ENCODE measurements at places on chromosomes 2 and 18.

DNA sequence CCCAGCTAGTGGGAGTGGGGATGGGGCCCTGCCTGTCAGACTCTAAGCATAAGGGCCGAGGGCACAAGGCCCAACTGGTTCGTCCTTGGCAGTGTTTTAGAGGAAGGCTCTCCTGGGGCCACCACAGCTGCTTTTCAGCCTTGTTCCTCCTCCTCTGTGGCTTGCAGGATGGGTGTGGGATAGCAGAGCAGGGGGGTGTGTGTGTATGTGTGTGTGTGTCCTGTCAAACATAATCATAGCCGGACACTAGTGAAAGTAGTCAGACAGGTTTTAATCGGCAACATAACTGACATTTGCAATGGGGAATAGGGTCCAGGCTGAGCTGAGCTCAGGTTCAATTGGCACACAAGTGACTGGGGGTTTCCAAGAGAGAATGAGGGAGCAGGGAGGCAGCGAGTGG, 114.2 kb downstream of the SEPTIN10 start:
- no peak for DNase-seq

DNA sequence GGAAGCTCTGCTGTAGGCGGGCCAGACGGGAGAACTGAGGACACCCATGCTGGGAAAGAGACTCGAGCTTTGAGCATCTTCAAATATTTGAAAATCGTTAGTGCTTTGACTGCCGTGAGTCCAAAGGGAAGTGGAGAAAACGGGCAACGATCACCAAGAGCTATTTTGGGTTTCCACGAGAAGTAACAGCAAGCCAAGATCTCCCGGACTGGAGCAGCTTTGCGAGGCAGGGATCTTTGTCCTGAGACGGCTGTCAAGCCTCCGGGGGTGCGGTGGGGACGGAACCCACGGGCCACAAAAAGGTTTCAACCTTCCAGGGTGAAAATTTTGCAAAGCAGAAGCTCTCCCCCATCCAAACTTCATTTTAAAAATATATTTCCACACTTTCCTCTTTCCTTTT, 195.8 kb downstream of the NDUFA10 start:
- no peak for DNase-seq

GRCh38 chr2:233248999-233249398, 2.5 kb upstream of the ATG16L1 start:
- DNase-seq = no peak

- no peak for DNase-seq
Observed at GRCh38 chr2:159562248-159562647, 54.1 kb downstream of the BAZ2B start.

GRCh38 chr2:18336975-18337374, 223.5 kb downstream of the RDH14 start:
- DNase-seq = no peak

DNA sequence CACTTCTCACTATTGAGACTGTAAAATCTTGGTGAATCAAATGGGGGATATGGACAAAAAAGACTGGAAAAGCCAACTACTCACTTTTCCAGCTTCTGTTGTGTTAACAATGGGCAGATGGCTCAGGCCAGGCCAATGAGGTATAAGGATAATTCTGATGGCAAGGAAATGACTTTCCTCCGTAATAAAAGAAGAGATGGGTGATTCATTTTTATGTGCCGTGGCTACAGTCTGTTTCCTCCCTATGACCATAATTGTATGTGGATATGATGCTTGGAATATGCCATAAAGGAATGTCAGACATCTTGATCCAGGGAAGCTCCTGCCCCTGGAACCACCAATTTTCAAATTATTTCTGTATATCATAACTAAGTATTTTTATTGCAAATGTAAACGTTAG, 406.8 kb downstream of the CCDC85A start:
- no peak for DNase-seq

DNA sequence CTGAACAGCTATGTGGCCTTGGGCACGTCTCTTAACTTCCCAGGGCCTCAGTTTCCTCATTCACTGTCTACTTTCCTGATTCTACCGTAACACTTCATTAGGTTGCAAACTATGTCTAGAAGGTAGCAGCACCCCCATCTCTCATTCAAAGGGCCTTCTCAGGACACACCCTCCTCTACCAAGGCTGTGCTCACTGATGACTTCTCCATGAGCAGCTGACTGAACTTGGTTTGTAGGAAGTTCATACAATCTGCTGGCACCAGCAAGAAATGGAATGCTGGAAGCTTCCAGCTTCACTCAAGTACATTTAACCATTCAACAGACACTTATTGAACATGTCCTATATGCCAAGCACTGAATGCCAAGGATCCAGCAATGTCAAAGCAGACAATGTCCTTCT, 250.8 kb upstream of the CTAGE1 start:
- DNase-seq = no peak

GRCh38 chr2:168671932-168672331, 130.5 kb upstream of the NOSTRIN start:
- no peak for DNase-seq

DNA sequence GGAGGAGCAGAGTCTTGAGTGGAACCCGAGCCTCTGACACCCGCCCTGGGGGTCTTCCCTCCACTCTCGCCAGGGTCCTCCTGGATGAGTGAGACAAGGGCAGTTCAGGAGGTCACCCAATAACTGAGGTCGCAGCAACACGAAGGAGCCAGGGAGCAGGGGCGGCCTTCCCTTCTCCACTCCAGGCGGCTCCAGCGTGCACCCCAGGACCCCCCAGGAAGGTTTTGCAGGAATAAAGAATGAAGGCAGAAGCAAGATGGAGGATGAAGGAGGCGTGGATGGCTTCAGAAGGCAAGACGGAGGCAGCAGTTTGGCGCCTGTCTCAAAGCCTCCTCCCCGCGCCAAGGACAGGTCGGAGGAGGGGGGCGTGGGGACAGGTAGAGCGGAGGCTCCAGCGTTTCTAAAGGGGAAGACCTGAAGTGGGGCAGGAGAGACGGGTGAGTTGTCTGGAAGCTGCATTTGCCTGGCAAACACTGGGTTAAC, 579 bp upstream of the ITM2C start:
- no peak for DNase-seq

- no peak for DNase-seq
Observed at GRCh38 chr2:238614376-238614775, 187.6 kb downstream of the ASB1 start.

DNA sequence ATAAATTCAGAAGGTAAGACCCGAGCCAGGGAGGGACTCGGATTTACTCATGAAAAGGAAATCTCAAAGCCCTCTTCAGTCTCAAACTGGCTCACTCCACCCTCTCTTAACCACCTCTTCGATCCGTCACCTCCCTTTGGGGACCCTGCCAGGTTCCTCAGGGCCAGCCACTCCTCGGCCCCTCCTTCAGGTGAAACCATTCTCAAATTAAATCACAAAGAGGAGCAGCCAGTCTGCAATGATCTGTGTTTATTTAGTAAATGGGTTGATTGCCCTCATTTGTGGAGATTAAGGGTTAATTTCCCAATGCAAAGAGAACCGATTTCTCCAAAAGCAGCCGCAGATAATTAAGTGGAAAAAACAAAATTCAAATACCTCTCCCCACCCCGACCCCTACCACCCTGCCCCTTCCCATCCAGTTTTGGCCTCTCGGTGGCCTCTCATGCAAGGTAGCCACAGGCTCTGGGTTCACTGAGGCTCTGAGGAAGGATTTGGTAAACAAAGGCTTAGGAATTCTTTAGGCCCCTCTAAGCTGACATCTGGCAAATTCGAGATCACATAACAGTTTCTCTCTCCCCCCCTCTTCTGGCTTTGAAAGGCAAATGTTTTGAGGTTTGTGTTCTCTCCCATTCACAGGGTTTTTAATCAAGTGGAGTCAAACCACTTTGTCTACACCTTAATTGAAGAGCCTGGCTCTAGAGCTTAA, 10.3 kb upstream of the FZD7 start:
- DNase-seq = no peak

GRCh38 chr2:233342301-233342700, 12.0 kb upstream of the DGKD start:
- no peak for DNase-seq

DNA sequence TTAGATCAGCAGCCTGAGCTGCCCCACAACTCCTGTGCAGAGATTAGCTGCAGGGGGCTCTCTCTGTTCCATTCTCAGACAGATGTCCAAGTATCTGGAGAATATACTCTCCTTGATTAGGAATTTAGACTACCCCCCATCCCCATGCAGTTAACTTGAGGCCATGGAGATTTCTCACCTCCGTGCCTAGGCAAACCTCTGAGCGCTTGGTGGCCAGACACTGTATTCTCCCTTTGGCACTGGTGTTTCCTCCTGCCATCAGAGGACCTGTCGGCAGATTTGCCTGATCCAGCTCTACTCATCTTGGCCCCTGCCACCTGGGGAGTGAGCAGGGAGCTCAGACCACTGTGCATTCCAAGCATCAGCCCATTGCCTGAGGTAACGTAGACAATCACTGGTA, 48.3 kb downstream of the ZNF804A start:
- DNase-seq = no peak

- no peak for DNase-seq
Observed at GRCh38 chr2:209324281-209324680, 99.6 kb upstream of the MAP2 start.

DNA sequence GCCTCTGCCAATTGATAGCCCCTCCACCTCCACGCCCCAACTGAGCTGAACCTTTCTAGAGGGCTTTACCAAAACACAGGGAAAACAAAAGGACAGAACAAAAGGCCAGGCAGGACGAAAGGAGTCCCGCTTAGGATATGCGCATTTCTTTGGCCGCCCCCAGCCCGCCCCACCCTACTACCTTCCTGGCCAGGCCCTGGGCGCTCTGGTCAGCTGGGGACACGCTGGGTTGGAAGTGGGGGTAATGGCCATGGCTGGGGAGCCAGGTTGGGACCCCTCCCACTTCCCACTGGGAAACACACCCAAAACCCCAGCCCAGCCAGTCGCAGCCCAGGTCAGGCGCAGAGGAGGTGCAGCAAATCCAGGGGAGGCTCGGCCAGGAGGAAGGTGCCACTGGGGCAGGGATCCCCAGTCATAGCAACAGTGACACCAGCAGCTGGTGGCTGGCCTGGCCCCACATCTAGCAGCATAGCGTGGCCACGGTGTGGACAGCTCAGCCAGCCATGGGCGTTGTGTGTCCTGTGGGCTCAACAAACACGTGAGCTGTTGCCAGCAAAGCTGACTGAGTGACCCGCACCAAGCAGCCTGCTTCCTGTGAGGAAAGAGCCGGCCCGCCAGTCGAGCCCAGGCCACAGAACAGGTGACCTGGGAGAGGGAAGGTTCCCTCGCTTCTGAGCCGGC, 24.6 kb upstream of the B3GNT7 start:
- no peak for DNase-seq

GRCh38 chr2:237858294-237859081, 935 bp upstream of the RAMP1 start:
- peak; percentile 11 for DNase-seq

DNA sequence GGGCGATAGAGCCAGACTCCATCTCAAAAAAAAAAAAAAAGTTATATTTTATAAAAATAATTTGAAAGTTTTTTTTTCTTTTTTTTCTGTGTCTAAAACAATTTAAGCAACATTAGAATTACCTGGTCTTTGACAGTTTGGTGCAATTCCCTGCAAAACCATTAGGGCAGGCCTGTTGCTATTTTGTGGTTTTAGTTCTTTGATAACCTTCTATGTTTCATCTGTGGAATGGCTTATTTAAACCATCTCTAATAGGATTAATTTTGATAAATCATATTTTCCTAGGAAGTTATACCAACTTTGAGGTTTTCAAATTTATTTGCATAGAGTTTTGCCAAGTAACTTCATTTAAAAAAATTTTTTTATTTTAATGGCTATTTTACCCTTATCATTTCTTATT, 141.2 kb upstream of the TWIST2 start:
- DNase-seq = no peak

- DNase-seq = no peak
Observed at GRCh38 chr2:80111185-80111584, 193.4 kb downstream of the LRRTM1 start.

DNA sequence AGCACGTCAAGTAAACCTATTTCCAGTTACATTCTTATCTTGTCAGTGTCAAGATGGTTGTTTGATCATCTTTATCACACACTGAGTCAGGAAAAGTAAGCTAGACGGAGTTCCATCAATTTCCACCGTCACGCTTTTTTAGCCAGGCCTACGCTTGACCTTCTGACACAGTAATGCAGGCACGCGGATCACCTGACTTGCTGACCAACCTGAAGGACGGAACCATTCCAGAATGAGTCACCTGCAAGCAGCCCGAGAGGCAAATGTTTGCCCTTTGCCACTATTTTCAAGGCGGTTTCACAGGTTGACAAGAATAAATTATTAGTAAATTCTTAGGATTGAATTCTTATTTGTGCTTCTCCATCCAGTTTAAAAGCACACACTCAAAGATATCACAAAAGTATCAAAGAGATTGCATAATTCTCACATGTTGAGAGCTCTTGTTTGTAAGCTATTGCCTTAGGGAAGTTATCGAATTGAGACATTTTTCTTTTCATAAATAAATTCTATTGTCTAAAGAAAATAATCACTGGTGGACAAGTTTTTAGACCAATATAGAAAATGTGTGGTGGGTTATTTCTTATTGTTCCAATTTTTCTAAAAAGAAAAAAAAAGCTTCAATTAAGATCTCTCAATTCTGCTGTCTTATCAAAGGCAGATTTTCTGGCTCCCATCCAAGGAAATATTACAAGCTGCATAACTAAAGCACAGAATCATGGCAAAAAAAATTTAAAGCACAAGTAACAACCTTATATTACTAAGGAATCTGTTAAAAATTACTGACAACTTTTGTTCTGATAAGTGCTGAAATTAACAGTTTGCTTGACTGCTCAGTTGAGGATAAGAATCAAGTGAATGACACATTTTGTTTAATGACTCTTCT, 31.9 kb downstream of the UXS1 start:
- no peak for DNase-seq

GRCh38 chr18:26960911-26961310, 95.4 kb upstream of the AQP4 start:
- no peak for DNase-seq

DNA sequence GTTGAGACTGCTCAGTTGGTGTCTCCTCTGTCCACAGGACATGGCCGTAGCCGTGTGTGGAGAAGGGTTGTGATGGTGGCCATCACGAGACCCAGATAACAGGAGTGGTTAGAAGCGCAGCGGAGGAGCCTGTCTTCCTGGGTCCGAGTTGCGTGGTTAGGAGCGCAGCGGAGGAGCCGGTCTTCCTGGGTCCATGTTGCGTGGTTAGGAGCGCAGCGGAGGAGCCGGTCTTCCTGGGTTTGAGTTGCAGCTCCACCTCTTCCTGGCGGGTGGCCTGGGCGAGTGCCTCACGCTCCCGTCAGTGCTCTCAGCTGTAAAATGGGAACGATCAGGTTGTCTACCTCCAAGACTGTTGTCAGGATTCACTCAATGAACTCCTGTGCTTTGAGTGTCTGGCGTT, 176.2 kb downstream of the GBX2 start:
- DNase-seq = no peak

DNA sequence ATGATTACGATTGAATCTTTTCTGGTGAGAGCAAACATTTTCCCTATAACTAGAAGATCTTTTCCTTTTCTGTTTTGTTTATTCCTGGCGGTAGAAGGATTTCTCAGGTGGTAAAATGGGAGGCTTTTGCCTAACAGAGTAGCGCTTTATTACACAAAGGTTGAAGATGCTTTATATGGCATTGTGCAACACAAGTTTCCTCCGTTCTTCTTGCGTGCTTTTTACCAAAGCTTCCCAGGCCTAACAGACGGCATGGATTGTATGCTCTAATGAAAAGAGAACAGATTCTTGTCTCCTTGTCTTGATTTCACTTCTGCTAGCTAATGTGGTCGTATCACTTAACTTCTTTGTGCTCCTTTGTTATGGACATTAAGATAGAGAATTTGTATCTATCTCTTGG, 43.8 kb downstream of the MYO1B start:
- no peak for DNase-seq

- DNase-seq = no peak
Observed at GRCh38 chr18:36887114-36887513, 58.2 kb downstream of the KIAA1328 start.

- DNase-seq = no peak
Observed at GRCh38 chr2:239607517-239608191, 206.8 kb upstream of the HDAC4 start.

Data from stimulated activated CD8-positive, alpha-beta memory T cell treated with anti-CD3 and anti-CD28 coated beads, Interleukin-7, amount 100 ng/mL, for 1 hour (primary cell).